T-helper 2 cell (primary cell): ENCODE measurements at places on chromosomes 2 and 18.

DNA sequence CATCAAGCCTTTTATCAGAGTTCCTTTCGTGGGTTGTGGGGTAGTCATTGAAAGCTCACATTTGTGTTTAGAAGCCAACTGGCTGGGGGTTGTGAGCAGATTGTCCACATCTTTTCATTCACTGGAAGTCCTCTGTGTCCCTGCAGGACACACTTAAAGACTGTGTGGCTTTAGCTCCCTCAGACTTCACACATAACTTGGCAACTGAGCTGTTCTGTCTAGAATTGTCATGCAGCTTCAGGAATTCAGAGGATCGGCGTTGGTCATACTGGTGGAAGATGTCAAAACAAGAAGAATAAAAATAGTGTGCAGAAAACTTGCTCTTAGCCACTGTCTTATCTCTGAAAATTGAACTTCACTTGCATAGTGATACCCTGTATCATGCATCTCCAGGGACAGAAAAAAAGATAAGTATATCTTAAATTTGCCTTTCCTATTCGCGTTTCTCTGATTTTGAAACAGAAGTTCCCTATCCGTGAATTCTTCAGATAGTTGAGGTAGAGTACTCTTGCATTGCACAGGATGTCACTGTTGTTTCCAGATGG is 49.6 kb downstream of the TRAPPC12 start:
- DNase-seq: no peak

DNA sequence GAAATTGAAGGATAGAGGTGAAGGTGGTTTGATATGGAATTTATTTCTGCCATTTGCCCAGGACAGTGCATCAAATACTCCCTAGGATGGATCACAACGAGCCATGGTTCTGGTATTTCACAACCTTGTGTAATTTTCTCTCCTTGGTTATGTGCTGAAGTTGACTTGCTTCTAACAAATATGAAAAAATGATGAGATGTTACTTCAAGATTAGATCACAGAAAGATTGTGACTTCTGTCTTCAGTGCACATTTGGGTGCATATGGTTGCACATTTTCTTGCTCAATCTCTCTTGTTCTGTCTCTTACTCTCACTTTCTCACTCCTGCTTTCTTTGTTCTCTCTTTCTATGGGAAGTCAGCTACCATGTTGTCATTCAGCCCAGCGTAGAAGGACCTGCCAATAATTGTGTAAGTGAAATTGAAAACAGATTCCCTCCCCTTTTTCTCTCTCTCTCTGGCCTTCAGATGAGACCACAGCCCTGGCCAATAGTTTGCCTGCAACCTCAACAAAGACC is 104.6 kb upstream of the RMDN2 start:
- no peak for DNase-seq

DNA sequence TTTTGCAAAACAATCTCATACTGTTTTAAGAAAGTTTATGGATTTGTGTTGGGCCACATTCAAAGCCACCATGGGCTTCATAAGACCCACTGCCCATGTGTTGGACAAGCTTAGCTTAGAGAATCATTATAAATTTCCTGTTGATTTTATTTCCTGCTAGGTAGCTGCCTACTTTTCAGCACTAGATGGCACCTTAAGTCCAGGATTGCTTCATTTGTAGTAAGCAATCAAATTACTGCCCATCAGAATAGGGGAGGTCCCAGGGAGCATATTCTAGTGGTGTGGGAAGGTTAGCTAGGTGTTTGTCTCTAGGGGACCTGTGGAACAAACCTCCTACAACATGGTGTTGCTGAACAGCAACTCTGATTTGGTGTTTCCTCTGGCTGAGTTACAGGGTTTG is 11.0 kb upstream of the DCDC2C start:
- DNase-seq: no peak

- no peak for DNase-seq
Measured at GRCh38 chr2:13089971-13090370, 373.2 kb downstream of the TRIB2 start.

GRCh38 chr2:185785851-185786473 is 47.4 kb downstream of the FSIP2 start:
- no peak for DNase-seq

DNA sequence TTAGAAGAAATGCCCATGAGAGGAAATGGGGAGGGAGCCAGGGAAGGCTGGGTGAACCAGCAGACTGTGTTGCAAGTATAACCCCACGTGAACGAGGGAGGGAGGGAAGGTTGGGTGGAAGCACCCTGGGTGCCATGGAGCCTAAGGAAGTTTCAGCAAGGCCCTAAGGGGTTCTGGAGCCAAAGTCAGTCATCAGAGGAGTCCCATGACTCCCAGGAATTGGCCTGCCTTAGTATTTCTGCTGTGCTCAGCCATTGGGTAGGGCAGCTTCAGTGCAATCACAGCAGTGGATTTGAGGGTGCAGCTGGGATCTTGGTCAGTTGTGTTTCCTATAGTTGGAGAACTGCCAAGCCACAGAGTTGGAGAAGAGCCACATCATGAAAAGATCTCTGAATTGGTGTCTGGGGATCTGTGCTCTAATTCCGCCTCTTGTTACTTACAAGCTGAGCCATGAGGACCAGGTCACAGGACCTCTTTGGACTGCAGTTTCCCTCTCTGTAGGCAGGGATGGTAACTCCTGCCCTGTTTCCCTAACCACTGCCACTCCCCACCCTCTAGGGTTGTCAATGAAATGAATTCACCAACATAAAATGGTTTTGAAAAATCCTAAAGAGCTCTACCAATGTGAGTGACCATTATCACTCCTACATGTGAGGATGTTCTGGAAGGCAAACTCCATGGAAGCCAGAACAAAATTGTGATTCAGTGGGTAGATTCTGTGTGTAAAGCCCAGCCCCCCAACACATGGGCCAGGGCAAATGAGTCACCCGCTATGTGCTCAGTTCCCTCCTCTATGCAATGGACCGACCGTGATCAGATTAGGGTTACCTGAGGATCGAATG is 108.9 kb downstream of the CLIP4 start:
- DNase-seq: no peak

- DNase-seq: no peak
Measured at GRCh38 chr2:48383036-48383435, 146.9 kb upstream of the STON1 start.

DNA sequence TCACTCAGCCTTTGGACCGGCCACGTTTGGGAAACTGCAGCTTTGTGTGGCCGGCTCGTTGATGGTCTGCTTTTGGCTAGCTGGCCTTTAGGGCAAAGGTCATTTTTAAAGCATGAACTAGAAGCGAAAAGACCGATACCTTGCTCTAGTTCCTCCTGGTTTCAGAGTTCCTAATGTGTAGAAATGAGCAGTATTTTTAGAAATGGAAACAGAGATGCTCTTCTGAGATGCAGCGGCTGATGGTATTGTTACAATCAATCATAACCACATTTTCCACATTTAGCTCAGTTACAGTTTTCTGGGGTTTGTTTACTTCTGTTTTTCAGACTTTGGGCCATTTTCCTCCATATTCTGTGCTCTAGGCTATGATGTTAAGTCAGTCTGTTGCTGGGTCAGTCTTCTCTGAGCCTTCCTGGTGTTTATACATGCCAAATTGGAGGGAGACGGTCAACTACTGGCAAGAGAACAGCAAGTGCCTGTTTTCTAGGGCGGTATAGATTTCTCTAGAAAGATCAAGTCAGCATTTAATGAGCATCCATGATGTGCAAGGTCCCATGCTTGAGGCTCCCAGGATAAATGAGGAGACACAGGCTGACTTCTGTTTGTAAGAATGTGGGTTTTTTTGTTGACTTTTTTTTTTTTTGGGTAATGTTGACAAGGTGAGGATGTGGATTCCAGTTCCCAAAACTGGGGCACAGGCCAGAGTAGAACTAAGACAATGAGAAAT is 28.0 kb downstream of the RNF144A start:
- no peak for DNase-seq

DNA sequence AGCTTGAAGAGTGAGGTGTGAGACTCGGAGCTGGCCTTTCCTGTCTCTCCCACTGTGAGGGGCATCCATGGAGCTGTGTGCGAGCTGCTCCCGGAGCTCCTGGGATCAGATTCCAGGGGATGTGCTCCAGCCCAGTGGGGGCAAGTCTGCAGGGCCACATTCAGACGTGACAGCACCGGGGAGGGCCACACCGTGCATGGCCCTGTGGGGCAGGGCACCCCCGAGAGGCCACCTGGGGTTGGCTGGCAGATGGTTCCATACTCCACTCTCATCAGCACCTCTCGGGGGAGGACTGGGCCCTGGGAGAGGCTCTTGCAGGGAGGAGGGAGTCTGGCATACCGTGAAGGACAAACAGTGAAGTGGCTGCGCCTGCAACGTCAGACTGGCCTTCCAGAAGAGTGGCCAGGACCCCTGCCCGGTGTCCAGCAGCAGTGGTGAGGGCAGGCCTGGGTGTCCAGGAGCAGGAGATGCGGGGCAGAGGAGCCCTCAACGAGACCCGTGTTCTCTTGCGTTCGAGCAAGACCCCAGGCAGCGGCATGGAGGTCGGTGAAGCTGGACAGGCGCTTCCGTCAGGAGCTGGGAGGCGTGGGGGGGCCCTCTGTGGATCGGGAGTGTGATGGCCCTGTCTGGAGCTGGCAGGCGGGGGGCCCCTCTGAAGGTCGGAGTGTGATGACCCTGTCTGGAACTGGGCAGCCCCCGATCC is 84.3 kb downstream of the ASB1 start:
- DNase-seq: no peak

GRCh38 chr18:3692113-3692621 is 242.2 kb downstream of the TGIF1 start:
- no peak for DNase-seq

- DNase-seq: no peak
Measured at GRCh38 chr18:44079606-44080005, 601.1 kb upstream of the SETBP1 start.

- DNase-seq: no peak
Measured at GRCh38 chr2:102112692-102113665, 29.6 kb upstream of the IL1R1 start.

GRCh38 chr2:3584608-3585260 is 9.7 kb downstream of the RPS7 start:
- DNase-seq: no peak

- DNase-seq: no peak
Measured at GRCh38 chr18:4847056-4847455, 350.0 kb downstream of the AKAIN1 start.

GRCh38 chr2:160299540-160299939 is 99.5 kb upstream of the ITGB6 start:
- DNase-seq: no peak

DNA sequence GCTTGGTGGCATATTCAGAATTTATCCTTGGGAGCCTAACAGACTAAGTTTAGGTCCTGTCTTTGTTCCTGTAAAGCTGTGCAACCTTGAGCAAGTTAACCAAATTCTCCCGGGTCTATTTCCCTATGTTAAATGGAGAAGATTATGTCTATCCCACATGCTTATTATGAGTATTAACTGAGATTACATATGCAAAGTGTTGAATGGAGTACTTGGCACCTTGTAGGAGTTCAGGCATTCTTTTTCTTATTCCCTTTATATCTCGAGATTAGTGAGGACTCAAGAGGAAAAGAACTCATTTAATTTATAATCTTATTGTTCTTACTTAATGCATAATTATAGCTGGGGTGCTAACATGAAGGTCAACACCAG is 184.6 kb downstream of the FMNL2 start:
- no peak for DNase-seq

DNA sequence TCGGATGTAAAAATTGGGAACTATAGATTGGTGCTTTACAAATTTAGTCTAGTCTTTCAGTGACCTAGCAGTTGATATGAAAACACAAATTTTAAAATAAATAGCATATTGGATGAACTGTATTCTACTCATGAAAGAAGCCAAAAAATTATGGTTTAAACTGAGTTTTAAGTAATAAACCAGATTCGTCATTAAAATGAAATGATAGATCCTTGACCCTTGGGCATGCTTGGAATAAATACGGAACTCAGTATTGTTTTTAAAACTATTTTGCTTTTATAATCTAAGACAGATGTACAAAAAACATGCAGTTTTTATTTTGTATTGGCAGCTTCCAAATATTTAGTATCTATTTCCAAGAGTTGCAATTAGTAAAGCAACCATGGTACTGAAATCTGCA is 34.6 kb upstream of the TBR1 start:
- DNase-seq: no peak

- DNase-seq: no peak
Measured at GRCh38 chr2:8502316-8502715, 179.5 kb upstream of the ID2 start.

DNA sequence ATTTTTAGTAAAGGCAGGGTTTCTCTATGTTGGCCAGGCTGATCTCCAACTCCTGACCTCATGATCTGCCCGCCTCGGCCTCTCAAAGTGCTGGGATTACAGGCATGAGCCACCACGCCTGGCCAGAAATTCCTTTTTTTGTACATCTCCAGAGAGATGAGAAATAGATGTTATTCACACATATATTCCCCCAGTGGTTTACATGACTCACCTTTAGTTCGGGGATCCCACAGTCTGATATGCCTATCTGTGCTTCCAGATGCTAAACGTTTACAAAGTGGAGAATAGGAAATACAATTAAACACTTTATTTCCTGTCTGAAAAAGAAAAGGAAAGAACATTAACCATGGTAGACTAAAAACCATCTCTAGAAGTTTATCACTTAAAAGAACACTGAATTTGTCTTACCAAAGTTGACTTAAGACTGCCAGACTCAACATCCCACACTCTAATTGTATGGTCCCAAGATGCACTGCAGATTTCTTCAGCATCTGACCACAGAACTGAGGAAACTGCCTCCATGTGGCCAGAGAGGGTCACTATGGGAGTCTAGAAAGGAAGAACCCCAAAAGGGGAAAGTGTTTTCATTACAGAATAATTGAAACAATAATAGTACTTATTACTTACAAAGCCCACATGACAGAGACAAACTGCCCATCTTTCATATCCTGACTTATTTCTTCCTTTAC is 12.6 kb upstream of the ICA1L start:
- no peak for DNase-seq

- DNase-seq: no peak
Measured at GRCh38 chr2:104889291-104889959, 35.5 kb downstream of the POU3F3 start.

- no peak for DNase-seq
Measured at GRCh38 chr2:200091126-200091525, 135.7 kb downstream of the MAIP1 start.

GRCh38 chr2:45739796-45740485 is 88.5 kb downstream of the PRKCE start:
- no peak for DNase-seq

- DNase-seq: no peak
Measured at GRCh38 chr2:20224164-20224715, 690 bp downstream of the SDC1 start.

GRCh38 chr2:204010628-204011560 is 74.3 kb downstream of the ICOS start:
- DNase-seq: no peak

DNA sequence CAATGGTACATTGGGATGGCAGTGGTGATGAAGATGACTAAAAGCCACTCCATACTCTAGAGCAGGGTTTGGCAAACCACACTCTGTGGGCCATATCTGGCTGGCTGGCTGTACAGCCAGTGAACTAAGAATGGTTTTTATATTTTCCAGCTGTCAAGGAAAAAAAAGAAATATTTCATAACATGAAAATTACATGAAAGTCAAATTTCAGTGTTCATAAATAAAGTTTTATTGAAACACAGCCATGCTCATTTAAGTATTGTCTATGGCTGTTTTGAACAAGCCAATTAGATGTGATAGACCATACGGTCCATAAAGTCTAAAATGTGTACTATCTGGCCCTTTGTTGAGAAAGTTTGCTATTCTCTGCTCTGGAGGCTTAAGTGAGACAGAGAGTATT is 1.5 kb downstream of the TTC21B start:
- DNase-seq: no peak

- DNase-seq: no peak
Measured at GRCh38 chr2:43008388-43008787, 216.0 kb upstream of the HAAO start.
